CD4-positive, CD25-positive, alpha-beta regulatory T cell (primary cell): ENCODE measurements at places on chromosomes 7 and 10. TPM values are rescaled to one million over a fixed set of nuclear protein-coding genes. Genes with fewer than 3 reads are reported as not detected.

Gene PTPN20
- total RNA-seq, result not detected

Gene INPP5F
- total RNA-seq, result 22.1 TPM

Gene GIMAP8
- total RNA-seq, result 8.0 TPM

Gene AZGP1
- not detected for total RNA-seq

Gene EVX1
- total RNA-seq, result not detected
